Endothelial cell of umbilical vein (primary cell): ENCODE measurements at places on chromosomes 5 and 9. TPM values are rescaled to one million over a fixed set of nuclear protein-coding genes. Genes with fewer than 3 reads are reported as not detected.

The KCTD16 gene
- 0.30 and 0.49 TPM in 2 replicates for total RNA-seq

The FAM120A gene
- 116 and 126 TPM in 2 replicates for total RNA-seq

The TLE4 gene
- 31.4 and 34.5 TPM in 2 replicates for total RNA-seq

The PCDHB2 gene
- total RNA-seq, result 0.23 and 0.58 TPM in 2 replicates

The ATOX1 gene
- 113 and 130 TPM in 2 replicates for total RNA-seq
